ENCODE measurements at places on chromosomes 11 and 22. TPM values are rescaled to one million over a fixed set of nuclear protein-coding genes. Genes with fewer than 3 reads are reported as not detected.

The OR51E2 gene
- total RNA-seq, result not detected

GRCh38 chr11:14577835-14578529, 57.8 kb upstream of the PSMA1 start:
- H3K36me3 ChIP-seq, result no peaks in the 10 kb centered on the region
- no peak overlapping the region for H3K4me3 ChIP-seq
- no peaks in the 10 kb centered on the region for H3K4me1 ChIP-seq
- H3K27ac ChIP-seq, result no peak overlapping the region
- no peak for DNase-seq

GRCh38 chr11:76602431-76602861, 68.1 kb downstream of the LRRC32 start:
- H3K4me1 ChIP-seq, result peaks cover 40% of the 10 kb centered on the region
- no peak overlapping the region for H3K27ac ChIP-seq
- no peaks in the 10 kb centered on the region for H3K27me3 ChIP-seq
- DNase-seq, result no peak

DNA sequence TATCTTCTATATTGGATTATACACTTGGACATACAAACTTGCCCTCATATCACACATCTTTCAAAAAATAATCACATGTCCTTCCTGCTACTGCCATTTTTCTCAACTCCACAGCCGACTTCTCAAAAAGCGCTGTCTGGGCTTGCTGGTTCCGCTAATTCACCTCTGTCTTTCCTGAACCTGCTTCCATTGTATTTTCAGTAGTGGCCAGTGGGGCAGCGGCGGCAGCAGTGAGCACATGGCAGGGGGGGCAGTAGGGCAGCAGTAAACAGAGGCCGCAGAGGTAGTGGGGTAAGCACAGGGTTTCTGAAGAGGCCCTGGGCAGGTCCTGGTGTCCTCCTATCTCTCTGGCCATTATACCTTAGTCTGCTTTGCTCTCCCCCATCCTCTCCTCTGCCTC, 126.3 kb downstream of the RRAS2 start:
- H3K4me1 ChIP-seq, result no peaks in the 10 kb centered on the region
- DNase-seq, result no peak
- H3K27me3 ChIP-seq, result peaks cover 9% of the 10 kb centered on the region
- no peaks in the 10 kb centered on the region for H3K36me3 ChIP-seq
- H3K27ac ChIP-seq, result no peak overlapping the region
- no peak overlapping the region for H3K4me3 ChIP-seq

GRCh38 chr11:16226245-16226644, 130.1 kb downstream of the SOX6 start:
- no peaks in the 10 kb centered on the region for H3K27me3 ChIP-seq
- no peak overlapping the region for H3K27ac ChIP-seq
- DNase-seq, result peak; percentile 31
- no peaks in the 10 kb centered on the region for H3K36me3 ChIP-seq
- no peak overlapping the region for H3K4me3 ChIP-seq

- no peak overlapping the region for H3K4me3 ChIP-seq
- no peaks in the 10 kb centered on the region for H3K4me1 ChIP-seq
- H3K27ac ChIP-seq, result no peak overlapping the region
- H3K36me3 ChIP-seq, result no peaks in the 10 kb centered on the region
- H3K27me3 ChIP-seq, result no peaks in the 10 kb centered on the region
- no peak for DNase-seq
These were observed 417.9 kb downstream of the CTTN start for GRCh38 chr11:70816156-70816678.

GRCh38 chr11:45647786-45648185, 17.6 kb downstream of the CHST1 start:
- no peaks in the 10 kb centered on the region for H3K27me3 ChIP-seq
- DNase-seq, result no peak
- no peaks in the 10 kb centered on the region for H3K4me1 ChIP-seq
- H3K27ac ChIP-seq, result no peak overlapping the region
- H3K4me3 ChIP-seq, result no peak overlapping the region
- no peaks in the 10 kb centered on the region for H3K36me3 ChIP-seq

Data from fibroblast of lung (primary cell).